ENCODE measurements at places on chromosomes 6 and 20. TPM values are rescaled to one million over a fixed set of nuclear protein-coding genes. Genes with fewer than 3 reads are reported as not detected.

BTBD3 gene
- total RNA-seq: 74.3 TPM

MMP24 gene
- total RNA-seq: 0.43 TPM

ZSCAN23 gene
- 9.0 TPM for total RNA-seq

VIP gene
- not detected for total RNA-seq

OLIG3 gene
- not detected for total RNA-seq

NEDD9 gene
- 27.1 TPM for total RNA-seq

ZBTB46 gene
- total RNA-seq: 13.8 TPM

PSORS1C1 gene
- total RNA-seq: 3.0 TPM

IRF4 gene
- total RNA-seq: not detected

COL20A1 gene
- not detected for total RNA-seq

PROKR2 gene
- total RNA-seq: not detected

FILIP1 gene
- total RNA-seq: 0.32 TPM

PNLDC1 gene
- total RNA-seq: 0.32 TPM

PDE10A gene
- total RNA-seq: 5.6 TPM

MDN1 gene
- total RNA-seq: 19.0 TPM

TCF21 gene
- total RNA-seq: 1.3 TPM

SLC22A2 gene
- under 0.01 TPM for total RNA-seq

CLVS2 gene
- not detected for total RNA-seq

CCDC170 gene
- total RNA-seq: 3.9 TPM

C20orf204 gene
- total RNA-seq: 0.97 TPM

GTSF1L gene
- not detected for total RNA-seq

LAMA5 gene
- total RNA-seq: 35.1 TPM

Measured in fibroblast of villous mesenchyme (primary cell).